ENCODE measurements at places on chromosomes 1 and 21.

DNA sequence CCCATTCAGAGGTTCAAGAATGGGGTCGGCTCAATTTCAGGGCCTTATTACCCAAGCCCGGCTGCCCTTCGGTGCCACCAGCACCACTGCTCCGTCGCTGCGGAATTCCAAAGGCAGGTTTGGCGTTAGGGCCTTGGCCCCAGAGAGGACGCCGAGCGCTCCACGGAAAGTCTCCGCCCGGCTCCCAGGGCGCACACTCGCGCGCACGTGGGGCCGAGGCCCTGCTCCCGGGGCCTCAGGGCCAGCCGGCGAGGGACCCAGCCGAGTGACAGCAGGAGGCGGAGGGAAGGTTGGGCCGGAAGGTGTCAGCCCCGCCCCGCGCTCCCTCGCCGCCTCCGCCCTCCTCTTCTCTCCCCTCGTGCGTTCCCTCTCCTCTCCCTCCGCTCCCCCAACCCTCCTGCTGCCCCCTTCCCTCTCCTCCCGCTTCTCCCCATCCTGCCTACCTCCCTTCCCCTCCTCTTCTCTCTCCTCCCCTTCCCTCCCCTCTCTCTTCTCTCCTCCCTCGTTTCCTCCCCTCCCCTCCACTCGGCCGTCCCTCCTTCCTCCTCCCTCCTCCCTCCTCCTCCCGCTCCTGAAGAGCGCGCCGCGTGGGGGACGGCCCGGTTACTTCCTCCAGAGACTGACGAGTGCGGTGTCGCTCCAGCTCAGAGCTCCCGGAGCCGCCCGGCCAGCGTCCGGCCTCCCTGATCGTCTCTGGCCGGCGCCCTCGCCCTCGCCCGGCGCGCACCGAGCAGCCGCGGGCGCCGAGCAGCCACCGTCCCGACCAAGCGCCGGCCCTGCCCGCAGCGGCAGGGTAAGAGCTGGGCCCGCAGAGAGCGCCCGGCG lies at the start of gene ETS2:
Gene ETS2, plus strand, starts transcription at position 602 of the 825 bp plus-strand sequence. CDS start 4,106 bp downstream, outside the sequence.
- peak; percentile 55 for DNase-seq

GRCh38 chr1:27513958-27514357 lies 24.0 kb upstream of the WASF2 start:
- DNase-seq = no peak

DNA sequence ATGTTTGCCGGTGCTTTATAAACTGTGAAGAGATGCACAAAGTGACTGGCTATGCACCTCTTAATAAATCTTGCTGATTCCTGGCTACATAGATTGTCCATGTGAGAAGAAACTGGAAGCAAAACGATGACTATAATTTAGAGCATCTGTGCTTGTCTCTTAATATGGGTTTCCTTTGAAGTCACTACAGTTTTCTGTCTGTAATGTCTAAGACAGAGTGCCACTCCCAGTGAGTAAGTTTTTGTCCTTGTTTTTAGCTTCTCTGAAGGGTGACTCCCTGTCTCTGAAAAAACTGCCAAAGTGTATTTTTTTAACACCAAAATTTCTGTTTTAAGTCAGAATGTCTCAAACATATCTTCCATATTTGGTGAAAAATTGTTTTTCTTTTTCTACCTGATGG lies 175.1 kb downstream of the FASLG start:
- no peak for DNase-seq

GRCh38 chr1:98454666-98455065 lies 206.9 kb upstream of the SNX7 start:
- DNase-seq = no peak

DNA sequence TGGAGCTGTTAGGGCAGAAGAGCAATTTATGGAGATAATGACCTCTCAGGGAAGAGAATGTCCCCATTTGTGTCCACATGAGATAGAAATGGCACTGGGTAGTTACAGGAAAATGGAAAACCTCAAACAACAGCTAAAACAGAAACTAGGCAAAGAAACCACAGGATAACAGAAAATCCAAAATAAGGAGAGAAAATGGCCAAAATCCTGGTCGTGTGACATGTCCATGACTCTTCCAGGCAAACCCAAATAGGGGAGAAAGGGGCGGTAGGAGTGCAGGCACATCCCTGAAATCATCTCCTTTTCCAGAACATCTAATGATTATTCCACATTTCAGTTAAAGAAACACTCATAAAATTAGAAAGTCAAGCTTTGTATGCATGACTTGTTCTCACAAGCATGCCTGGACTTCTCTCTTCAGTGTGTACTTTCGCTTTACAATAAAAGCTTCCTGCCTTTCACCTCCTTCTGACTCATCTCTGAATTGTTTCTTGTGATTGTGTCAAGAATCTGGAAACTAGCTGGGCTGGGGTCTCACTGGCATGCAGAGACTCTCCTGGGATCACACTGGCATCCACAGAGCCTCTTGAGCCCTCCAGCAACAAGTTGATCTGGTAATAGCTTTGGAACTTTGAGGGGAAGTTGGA lies 171.4 kb upstream of the ZP4 start:
- DNase-seq = no peak

DNA sequence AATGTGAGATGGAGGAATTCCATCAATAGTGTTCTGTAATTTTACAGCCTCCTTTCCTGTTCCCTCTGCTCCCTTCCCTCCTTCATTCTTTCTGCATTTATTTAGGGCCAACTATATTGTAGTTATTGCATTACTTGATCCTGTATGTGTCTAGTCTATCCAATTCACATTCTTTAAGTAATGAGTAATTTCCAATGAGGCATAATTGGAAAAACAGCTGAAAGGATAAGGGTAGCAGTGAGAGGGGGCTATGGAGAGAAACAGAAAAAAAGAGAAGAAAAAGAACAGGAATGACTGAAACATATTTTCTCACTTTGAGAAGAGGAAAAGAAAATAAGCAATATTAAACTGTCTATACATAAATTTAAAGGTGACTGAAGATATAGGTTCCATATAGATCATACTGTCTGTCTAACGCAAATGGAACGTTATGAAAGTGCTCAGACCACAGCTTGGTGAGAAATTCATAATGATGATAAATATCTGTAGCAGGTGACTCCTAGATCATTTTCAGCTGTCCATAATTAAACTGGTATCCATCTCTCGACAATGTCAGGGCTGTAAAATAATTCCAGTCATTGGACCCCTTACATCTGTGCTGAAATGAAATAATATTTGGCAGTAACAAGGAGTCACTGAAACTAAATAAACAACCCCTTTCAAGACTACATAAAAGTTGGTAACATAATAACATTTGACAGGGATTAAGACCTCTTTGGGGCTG lies 61.8 kb downstream of the SPAG17 start:
- DNase-seq = no peak

- no peak for DNase-seq
These were observed 1182.5 kb downstream of the MRPL39 start for GRCh38 chr21:24424776-24425175.

DNA sequence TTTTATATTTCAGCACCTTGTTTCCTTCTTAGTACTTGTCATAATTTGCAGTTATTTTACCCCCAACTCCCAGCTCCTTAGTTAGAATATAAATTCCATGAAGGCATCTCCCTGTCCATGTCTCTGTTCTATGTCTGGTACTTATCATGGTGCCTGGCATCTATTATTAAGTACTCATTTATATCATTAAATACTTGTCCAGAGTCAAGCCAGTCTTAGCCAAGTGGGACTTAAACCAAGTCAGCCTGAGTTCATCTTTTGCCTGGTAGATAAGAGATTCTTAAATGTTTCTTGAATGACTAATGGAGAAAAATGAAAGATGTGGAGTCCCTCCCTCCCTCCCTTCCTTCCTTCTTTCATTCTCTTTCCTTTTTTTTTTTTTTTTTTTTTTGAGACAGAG lies 9.4 kb downstream of the SLC25A44 start:
- no peak for DNase-seq

DNA sequence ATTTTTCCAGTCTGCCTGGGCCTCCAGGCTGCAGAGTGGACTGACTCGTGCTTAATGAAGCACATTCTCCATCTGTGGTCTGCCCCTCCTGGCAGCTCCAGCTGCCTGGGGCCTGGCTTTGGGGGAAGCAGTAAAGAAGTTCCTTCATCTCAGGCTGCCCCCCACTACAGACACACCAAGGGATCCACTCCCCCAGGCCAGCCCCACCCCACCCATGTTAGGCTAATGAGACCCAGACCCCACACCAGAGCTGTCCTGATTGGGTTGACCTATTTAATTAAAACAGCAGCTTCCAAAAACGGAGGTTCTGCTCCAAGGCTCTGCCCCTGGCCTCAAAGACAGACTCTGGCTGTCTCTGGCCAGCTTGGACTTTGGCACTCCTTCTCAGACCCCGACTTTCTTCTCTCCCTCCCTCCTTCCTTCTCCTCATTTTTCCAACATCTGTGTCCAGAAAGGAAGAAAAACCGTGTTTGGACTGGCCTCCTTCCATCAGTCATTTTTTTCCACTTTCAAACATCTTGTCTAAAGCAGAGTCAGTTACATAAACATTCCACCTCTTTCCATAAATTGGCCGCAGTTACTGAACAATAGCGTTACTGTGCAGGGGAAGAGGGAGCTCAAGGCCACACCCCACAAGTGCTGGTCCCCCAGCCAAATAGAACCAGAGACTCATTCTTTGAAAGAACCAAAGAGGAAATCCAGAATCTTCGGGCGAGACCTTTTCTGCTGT lies 29.7 kb downstream of the SERTAD4 start:
- no peak for DNase-seq

GRCh38 chr1:102535829-102536505 lies 539.2 kb upstream of the OLFM3 start:
- DNase-seq = no peak

- DNase-seq = no peak
These were observed 4.2 kb upstream of the C1orf159 start for GRCh38 chr1:1120096-1120495.

DNA sequence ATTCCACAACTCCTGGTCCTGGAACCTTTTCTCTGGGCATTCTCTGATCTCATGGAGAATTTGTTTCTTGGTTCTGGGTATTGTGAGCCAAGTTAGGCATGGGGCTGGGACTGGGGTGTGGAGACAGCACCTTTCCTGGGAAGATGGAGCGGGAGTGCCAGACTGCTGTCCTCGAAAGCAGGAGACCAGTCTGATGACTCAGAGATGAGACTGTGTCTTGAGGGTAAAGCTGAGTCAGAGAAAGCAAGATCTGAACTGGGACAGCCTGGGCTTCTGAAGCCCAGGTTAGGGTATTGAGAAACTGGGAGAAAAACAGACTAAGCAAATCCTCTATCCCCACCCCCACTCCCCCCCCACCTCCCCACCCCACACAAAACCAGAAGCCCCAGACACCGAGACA lies 2.2 kb upstream of the KANK4 start:
- no peak for DNase-seq

DNA sequence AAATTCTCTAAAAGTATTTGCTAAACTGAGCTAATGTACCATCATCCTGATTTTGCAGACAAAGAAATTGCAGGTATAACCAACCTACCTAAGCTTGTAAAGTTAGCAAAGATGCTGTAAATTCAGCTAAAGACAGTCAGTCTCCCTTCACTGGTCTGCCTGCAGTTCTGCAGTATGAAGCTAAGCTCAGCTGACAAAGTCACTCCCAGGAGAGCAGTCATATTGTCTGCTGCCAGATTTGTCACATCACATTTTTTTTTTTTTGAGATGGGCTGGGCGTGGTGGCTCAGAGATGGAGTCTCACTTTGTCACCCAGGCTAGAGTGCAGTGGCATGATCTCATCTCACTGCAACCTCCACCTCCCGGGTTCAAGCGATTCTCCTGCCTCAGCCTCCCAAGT lies 8.9 kb upstream of the CMPK1 start:
- DNase-seq = no peak

DNA sequence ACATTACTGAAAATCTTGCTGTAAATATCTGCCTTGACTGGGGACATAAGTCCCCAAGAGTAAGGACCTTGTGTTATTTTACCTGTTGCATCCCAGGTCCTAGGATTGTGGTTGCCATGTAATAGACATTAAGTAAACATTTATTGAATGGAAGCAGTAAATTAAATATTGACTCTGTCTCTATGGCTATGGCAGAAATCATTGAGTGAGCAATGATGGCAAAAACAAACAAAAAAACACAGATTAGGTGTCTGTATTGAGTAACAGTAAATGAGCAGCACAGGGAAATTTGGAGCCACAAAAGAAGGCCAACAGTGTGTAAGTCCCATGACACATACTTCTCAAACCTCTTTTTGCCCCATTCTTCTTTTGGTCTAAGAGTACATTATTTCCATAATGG lies 240.4 kb downstream of the NFIA start:
- no peak for DNase-seq

DNA sequence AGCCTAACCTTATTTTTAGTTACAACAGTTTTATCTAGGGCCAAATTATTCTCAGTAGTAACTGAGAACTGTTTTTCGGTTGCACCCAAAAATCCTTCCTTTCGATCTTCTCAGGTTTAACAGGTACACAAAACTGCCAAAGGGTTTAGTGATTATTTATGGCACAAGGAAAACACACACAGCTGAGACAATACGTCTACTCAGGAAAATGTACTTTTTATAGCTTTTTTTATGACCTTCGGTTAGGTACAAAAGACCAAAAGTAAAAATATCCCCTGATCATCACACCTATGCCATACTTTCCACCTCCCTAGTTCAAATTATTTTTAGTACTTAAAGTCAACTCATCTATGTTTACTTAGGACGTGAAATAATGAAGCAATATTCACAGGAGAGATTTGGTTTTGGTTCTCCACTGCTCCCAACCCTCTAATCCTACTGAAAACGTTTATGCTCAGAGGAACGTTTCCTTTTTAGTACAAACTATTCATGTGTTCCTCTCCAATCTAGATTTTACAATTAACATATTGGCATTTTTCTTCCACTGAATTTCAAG lies 48.7 kb downstream of the TTLL7 start:
- no peak for DNase-seq

- DNase-seq = no peak
These were observed 111.0 kb downstream of the TAS1R2 start for GRCh38 chr1:18748435-18748834.

DNA sequence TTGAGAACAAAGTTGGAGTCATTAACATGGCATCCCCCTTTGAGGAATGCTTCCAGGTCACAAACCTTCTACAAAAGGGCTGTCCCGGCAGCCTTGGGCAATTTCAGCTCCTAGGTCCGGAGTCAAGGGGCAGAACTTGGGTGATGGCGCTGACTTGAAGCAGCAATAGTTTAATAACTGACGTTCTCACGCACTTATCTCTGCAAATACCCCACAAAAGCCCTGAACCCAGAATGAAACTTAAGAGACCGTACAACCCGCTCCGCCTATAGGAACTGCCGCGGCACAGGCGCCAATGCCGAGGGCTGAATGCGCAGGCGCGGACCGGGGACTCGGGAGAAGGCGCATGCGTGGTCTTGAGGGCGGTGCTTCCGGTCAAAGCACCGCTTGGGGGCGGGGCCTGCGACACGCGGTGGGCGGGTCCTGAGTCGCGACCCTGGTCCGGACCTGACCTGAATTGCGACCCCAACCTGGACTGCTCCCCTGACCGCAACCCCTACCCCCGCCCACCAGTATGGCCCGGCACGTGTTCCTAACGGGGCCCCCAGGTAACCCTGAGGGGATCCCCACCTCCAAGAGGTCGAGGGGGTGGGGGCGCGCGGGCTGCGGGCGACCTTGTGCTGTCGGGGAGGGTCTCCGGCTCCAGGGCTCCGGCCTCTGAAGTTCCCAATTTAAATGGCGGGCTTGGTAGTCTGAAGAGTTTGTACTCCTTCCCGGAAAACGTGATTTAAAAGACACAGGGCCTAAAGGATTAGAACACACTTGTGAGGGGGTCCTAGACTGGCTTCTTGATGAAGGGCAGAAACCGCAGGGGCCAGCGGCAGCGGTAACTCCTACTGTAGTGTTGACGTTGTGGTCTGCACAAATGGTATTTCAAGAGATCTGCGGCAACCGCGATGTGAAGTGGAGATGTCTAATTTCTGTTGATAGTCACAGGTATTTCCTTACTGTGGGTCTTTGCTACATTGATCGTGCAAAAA lies at the start of gene NTPCR:
Gene NTPCR, plus strand, starts transcription at position 415 of the 980 bp plus-strand sequence. Its CDS starts 100 bp downstream, at position 515.
- DNase-seq = peak; percentile 79

- no peak for DNase-seq
These were observed 22.9 kb downstream of the SPEN start for GRCh38 chr1:15870421-15870820.
